ENCODE measurements at places on chromosomes 5 and 9.

GRCh38 chr5:116571568-116572349 is 2.9 kb downstream of the SEMA6A start:
- no peak overlapping the region for H3K27ac ChIP-seq
- no peaks in the 10 kb centered on the region for H3K36me3 ChIP-seq
- no peak for DNase-seq
- H3K4me3 ChIP-seq: no peak overlapping the region

DNA sequence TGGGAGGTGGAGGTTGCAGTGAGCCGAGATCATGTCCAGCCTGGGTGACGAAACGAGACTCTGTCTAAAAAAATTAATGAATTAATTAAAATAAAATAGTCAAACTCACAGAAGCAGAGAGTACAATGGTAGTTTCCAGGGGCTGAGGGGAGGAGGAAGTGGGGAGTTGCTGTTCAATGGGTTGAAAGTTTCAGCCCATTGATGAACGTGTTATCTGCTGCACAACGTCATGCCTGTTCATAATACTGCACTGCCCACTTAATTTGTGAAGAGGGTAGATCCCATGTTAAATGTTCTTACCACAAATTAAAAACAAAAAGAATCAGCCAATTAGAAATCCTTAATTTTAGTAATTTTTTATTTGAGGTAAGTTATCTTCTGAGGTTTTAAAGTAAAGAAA is 16.4 kb upstream of the RUFY1 start:
- H3K27ac ChIP-seq: no peak overlapping the region
- H3K36me3 ChIP-seq: no peaks in the 10 kb centered on the region
- DNase-seq: no peak
- peaks cover 4% of the 10 kb centered on the region for H3K4me1 ChIP-seq

DNA sequence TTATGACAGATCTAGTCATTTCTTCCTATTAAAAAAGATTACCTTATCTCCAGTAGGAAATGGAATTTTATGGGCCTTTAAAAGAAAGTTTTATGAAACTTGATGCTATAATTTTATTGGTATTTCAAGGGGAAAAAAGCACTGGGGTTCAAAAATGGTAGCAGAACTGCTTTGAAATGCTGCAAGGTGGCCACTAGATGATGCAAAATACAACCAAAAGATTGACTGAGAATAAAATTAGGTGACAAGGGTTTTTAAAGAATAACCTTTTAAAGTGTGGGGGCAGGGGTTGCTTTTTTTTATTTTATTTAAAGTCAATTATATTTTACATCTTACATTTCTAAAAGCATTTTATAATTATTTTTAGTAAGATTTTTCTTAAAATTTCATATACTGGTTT is 61.7 kb downstream of the KLF9 start:
- no peak overlapping the region for H3K27ac ChIP-seq
- H3K27me3 ChIP-seq: no peaks in the 10 kb centered on the region
- DNase-seq: no peak
- H3K36me3 ChIP-seq: peaks cover 9% of the 10 kb centered on the region
- H3K4me1 ChIP-seq: no peaks in the 10 kb centered on the region

DNA sequence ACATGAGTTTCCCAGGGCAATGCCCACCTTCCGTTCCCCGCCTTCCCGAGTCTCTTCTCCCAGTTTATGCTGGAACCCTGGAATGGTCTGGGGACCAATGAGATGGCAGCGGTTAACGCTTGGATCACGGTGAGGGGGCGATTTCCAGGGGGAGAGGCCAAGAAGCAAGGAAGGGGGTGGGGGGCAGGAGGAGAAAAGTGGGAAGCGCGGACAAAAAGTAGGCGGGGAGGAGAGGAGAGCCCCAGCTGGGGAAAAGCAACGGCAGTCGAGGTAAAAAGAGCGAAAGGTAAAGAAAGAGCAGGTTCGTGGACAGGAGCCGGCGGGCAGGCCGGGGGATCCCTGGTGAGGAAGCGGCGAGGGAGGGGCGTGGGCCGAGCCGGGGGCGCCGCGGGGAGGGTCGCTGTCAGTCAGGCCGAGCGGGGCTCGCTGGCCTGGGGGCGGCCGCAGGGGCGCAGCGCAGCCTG is 508 bp upstream of the SNCAIP start:
- H3K27me3 ChIP-seq: no peaks in the 10 kb centered on the region
- H3K4me1 ChIP-seq: no peaks in the 10 kb centered on the region
- DNase-seq: no peak
- no peak overlapping the region for H3K27ac ChIP-seq
- H3K4me3 ChIP-seq: no peak overlapping the region

- H3K27me3 ChIP-seq: no peaks in the 10 kb centered on the region
- H3K27ac ChIP-seq: no peak overlapping the region
- no peak for DNase-seq
- H3K4me3 ChIP-seq: no peak overlapping the region
- no peaks in the 10 kb centered on the region for H3K4me1 ChIP-seq
Measured at GRCh38 chr5:136511046-136511445, 145.7 kb upstream of the TRPC7 start.

DNA sequence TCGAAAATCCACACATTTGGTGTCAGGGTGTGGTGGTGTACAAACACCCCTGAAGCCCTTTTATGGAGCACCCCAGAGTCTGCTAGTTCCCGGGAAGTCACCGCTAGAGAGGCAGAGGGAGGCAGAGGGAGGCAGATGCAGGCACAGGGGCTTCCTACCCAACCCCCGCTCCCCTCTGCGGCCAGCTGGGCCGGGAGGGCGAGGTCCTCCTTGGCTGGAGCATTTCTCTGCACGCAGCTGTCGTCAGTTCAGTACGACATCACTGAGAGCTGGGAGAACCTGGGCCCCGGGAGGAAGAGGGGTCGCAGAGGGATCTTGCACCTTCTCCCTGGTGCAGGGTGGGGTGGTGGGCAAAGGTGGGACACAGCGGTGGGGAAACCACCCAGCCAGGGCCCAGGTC is 15.8 kb upstream of the UBAC1 start:
- H3K27ac ChIP-seq: no peak overlapping the region
- no peaks in the 10 kb centered on the region for H3K36me3 ChIP-seq
- DNase-seq: no peak
- no peak overlapping the region for H3K4me3 ChIP-seq
- H3K4me1 ChIP-seq: peaks cover 20% of the 10 kb centered on the region

- no peaks in the 10 kb centered on the region for H3K4me1 ChIP-seq
- DNase-seq: no peak
- H3K27ac ChIP-seq: no peak overlapping the region
- H3K36me3 ChIP-seq: no peaks in the 10 kb centered on the region
- no peak overlapping the region for H3K4me3 ChIP-seq
- no peaks in the 10 kb centered on the region for H3K27me3 ChIP-seq
Measured at GRCh38 chr9:29339387-29339786, 1766.1 kb upstream of the C9orf72 start.

GRCh38 chr5:531101-531748 is 7.0 kb upstream of the SLC9A3 start:
- H3K27ac ChIP-seq: no peak overlapping the region
- no peak for DNase-seq
- H3K27me3 ChIP-seq: peaks cover 21% of the 10 kb centered on the region
- peaks cover 20% of the 10 kb centered on the region for H3K4me1 ChIP-seq

DNA sequence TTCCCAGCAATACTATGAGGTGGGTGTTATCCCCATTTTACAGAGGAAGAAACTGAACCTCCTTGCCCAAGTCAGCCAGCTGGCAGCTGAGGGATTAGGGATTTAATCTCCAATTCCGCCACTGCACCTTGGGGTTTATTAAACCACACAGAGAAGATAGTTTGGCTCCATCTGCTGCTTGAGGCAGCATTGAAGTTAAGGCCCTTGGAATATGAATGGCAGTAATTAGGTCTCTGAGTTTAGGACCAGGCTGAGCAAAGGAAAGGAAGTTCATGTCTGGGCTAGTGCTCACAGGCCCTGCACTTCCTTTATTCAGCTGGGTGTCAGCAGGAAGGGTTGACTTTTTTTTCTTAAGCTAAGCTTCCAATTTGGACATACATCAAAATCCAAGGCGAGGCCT is 86.9 kb upstream of the GDNF start:
- H3K27ac ChIP-seq: no peak overlapping the region
- DNase-seq: no peak
- no peaks in the 10 kb centered on the region for H3K27me3 ChIP-seq
- H3K4me1 ChIP-seq: no peaks in the 10 kb centered on the region
- no peaks in the 10 kb centered on the region for H3K36me3 ChIP-seq

- no peaks in the 10 kb centered on the region for H3K4me1 ChIP-seq
- DNase-seq: no peak
- no peak overlapping the region for H3K4me3 ChIP-seq
- no peaks in the 10 kb centered on the region for H3K36me3 ChIP-seq
- no peak overlapping the region for H3K27ac ChIP-seq
- no peaks in the 10 kb centered on the region for H3K27me3 ChIP-seq
Measured at GRCh38 chr5:57164124-57164523, 9.7 kb upstream of the GPBP1 start.

- no peak overlapping the region for H3K27ac ChIP-seq
- DNase-seq: no peak
- no peaks in the 10 kb centered on the region for H3K27me3 ChIP-seq
- no peaks in the 10 kb centered on the region for H3K4me1 ChIP-seq
- H3K4me3 ChIP-seq: no peak overlapping the region
- no peaks in the 10 kb centered on the region for H3K36me3 ChIP-seq
Measured at GRCh38 chr5:77356740-77357139, 135.4 kb downstream of the WDR41 start.

DNA sequence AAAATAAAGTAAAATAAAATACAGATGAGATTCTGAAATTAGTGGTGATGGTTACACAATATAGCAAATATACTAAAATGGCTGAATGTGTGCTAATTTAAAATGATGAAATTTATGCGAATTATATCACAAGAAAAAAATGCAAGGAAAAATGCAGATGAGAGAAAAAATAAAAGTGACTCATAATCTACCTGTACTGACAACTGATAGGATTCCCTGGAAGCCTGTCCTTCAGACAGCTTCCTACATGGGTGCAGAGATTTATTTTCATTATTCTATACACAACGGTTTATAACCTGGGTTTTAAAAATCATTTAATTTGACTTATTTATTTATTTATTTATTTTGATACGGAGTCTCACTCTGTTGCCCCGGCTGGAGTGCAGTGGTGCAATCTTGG is 5.8 kb upstream of the NCS1 start:
- no peaks in the 10 kb centered on the region for H3K36me3 ChIP-seq
- no peaks in the 10 kb centered on the region for H3K27me3 ChIP-seq
- no peak for DNase-seq
- no peaks in the 10 kb centered on the region for H3K4me1 ChIP-seq
- no peak overlapping the region for H3K4me3 ChIP-seq

- DNase-seq: no peak
- H3K4me1 ChIP-seq: no peaks in the 10 kb centered on the region
- H3K36me3 ChIP-seq: no peaks in the 10 kb centered on the region
- H3K27ac ChIP-seq: no peak overlapping the region
Measured at GRCh38 chr5:12902611-12903010, 998.4 kb upstream of the CTNND2 start.

All from effector memory CD4-positive, alpha-beta T cell (primary cell).